ENCODE measurements at places on chromosomes 11 and 22.

GRCh38 chr11:69841859-69842698, 22.9 kb upstream of the FGF3 start:
- H3K27ac ChIP-seq, result no peak overlapping the region
- H3K4me3 ChIP-seq, result no peak overlapping the region
- no peaks in the 10 kb centered on the region for H3K27me3 ChIP-seq
- peaks cover 13% of the 10 kb centered on the region for H3K4me1 ChIP-seq
- H3K36me3 ChIP-seq, result no peaks in the 10 kb centered on the region

- peaks cover 26% of the 10 kb centered on the region for H3K4me1 ChIP-seq
- H3K4me3 ChIP-seq, result no peak overlapping the region
- H3K27ac ChIP-seq, result no peak overlapping the region
- DNase-seq, result no peak
These were observed 52.0 kb downstream of the CADM1 start for GRCh38 chr11:115452241-115452640.

GRCh38 chr11:47899801-47900200, 51.7 kb upstream of the NUP160 start:
- DNase-seq, result no peak
- H3K36me3 ChIP-seq, result no peaks in the 10 kb centered on the region
- H3K27ac ChIP-seq, result no peak overlapping the region
- no peak overlapping the region for H3K4me3 ChIP-seq
- H3K4me1 ChIP-seq, result no peaks in the 10 kb centered on the region
- H3K27me3 ChIP-seq, result no peaks in the 10 kb centered on the region

DNA sequence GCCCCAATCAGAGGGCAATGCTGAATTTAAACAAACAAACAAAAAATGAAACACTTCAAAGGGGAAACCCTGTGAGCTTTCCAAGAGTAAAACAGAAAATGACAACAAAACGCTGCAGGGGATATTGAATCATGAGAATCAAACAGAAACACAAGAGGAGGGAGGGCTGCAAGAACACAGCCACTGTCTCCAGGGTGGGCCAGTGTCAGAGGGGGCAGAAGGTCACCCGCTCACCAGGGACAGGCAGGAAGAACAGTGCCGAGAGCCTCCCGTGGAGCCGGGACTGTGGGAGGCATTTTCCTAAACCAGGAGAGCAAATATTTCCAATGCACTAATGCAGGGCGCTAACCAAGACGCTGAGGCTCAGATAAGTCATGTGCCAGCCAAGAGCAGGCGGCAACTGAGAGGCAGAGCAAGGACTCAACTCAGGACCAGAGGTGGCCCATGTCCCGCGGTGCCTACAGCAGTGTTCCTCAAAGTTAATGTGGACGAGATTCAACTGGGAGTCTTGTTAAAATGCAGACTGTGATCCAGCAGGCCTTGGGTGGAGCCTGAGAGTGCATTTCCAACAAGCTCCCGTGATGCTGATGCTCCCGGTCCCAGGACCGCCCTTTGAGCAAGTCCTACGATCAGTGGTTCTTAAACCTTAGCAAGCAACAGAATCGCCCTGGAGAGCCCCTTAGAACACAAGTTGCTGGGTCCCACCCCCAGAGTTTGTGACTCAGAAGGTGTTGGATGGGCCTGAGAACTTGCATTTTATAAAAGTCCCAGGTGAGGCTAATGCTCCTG, 197.2 kb downstream of the TENM4 start:
- H3K4me1 ChIP-seq, result 0 out of 2 replicates have a peak, but pooled peaks cover 3% of the 10 kb centered on the region
- H3K27ac ChIP-seq, result no peak overlapping the region
- H3K36me3 ChIP-seq, result no peaks in the 10 kb centered on the region
- no peaks in the 10 kb centered on the region for H3K27me3 ChIP-seq
- H3K4me3 ChIP-seq, result no peak overlapping the region
- DNase-seq, result no peak

DNA sequence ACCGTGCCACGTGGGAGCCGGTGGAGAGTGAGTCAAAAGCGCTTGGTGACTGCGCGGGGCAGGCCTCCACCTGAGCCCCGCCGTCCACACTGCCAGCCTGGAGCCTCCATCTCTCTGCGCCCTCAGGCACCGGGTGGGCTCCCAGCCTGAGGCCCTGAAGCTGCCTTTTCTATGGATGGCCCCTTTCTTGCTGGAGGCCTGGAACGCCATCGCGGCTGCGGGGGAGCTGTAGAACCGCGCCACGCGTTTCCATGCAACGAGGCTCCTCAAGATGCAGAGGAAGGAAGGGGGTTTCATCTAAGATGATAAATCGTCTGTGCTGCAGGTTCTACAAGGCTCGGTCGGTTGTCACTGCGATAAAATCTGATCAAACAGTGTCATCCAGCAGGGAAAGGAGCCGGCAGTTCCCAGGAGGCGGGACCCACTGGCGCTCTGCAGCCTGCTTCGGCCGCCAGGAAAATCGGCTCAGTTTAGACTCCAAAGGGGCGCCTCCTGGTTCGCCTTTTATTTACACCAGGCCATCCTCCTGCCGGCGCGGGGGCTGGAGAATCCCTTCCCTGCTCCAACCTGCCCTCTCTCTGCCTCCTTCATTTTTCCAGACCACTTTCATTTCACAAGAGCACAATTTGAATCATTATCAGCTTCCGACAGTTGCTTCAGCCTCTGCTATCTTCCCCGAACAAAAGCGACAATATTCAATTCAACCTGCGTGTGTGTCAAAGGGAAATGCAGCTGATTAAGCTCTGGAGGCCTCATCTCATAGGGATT, 624.4 kb downstream of the BRD1 start:
- H3K4me3 ChIP-seq, result no peak overlapping the region
- H3K4me1 ChIP-seq, result no peaks in the 10 kb centered on the region
- H3K27me3 ChIP-seq, result no peaks in the 10 kb centered on the region
- no peak for DNase-seq
- no peaks in the 10 kb centered on the region for H3K36me3 ChIP-seq
- no peak overlapping the region for H3K27ac ChIP-seq

All from GM23338 (cell line).